ENCODE measurements at places on chromosomes 6 and 20. TPM values are rescaled to one million over a fixed set of nuclear protein-coding genes. Genes with fewer than 3 reads are reported as not detected.
A peak's percentile ranks its signal among the peaks of the same experiment; 100 is the strongest.

- no peak for DNase-seq
- H3K4me3 ChIP-seq, result no peak overlapping the region
- no peaks in the 10 kb centered on the region for H3K27me3 ChIP-seq
These were observed 1166.8 kb upstream of the CITED2 start for GRCh38 chr6:140541288-140541687.

DNA sequence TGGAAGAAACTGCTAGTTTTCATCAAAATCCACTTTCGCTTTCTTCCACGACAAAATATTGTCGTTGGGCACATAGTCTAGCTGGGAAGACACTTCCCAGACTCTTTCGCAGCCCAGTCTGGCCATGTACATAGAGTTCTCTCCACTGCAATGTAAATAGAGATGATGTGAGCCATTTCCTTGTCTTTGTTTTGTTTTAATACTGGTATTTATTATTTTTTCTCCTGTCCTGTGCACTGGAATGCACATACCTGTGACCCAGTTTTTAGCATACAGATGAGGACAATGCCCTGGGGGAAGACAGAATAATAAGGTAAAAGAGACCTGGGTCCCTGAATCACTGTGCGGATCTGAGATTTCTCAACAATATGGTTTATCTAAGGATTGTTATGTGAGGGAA is 149.5 kb upstream of the BMP5 start:
- no peaks in the 10 kb centered on the region for H3K27me3 ChIP-seq
- DNase-seq, result peak; percentile 19
- H3K4me3 ChIP-seq, result no peak overlapping the region
- H3K27ac ChIP-seq, result no peak overlapping the region
- no peaks in the 10 kb centered on the region for H3K4me1 ChIP-seq

DNA sequence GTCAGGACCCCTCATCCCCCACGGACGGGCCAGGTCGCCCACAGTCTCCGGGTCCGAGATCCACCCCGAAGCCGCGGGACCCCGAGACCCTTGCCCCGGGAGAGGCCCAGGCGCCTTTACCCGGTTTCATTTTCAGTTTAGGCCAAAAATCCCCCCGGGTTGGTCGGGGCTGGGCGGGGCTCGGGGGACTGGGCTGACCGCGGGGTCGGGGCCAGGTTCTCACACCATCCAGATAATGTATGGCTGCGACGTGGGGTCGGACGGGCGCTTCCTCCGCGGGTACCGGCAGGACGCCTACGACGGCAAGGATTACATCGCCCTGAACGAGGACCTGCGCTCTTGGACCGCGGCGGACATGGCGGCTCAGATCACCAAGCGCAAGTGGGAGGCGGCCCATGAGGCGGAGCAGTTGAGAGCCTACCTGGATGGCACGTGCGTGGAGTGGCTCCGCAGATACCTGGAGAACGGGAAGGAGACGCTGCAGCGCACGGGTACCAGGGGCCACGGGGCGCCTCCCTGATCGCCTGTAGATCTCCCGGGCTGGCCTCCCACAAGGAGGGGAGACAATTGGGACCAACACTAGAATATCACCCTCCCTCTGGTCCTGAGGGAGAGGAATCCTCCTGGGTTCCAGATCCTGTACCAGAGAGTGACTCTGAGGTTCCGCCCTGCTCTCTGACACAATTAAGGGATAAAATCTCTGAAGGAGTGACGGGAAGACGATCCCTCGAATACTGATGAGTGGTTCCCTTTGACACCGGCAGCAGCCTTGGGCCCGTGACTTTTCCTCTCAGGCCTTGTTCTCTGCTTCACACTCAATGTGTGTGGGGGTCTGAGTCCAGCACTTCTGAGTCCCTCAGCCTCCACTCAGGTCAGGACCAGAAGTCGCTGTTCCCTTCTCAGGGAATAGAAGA is 978 bp downstream of the HLA-A start:
- H3K4me3 ChIP-seq, result peak overlapping the region; percentile 55
- H3K27ac ChIP-seq, result no peak overlapping the region
- no peaks in the 10 kb centered on the region for H3K4me1 ChIP-seq
- no peaks in the 10 kb centered on the region for H3K36me3 ChIP-seq

GRCh38 chr6:146361128-146361924 is 182.3 kb upstream of the RAB32 start:
- H3K36me3 ChIP-seq, result no peaks in the 10 kb centered on the region
- no peak overlapping the region for H3K27ac ChIP-seq
- no peak overlapping the region for H3K4me3 ChIP-seq
- H3K4me1 ChIP-seq, result peaks cover 21% of the 10 kb centered on the region
- DNase-seq, result no peak
- no peaks in the 10 kb centered on the region for H3K27me3 ChIP-seq

GRCh38 chr6:30411515-30412207 is 66.7 kb downstream of the RPP21 start:
- H3K27me3 ChIP-seq, result peaks cover 77% of the 10 kb centered on the region
- H3K4me3 ChIP-seq, result no peak overlapping the region
- no peak for DNase-seq
- H3K36me3 ChIP-seq, result no peaks in the 10 kb centered on the region

GRCh38 chr6:170130201-170130621 is 160.7 kb downstream of the DLL1 start:
- H3K4me1 ChIP-seq, result no peaks in the 10 kb centered on the region
- no peaks in the 10 kb centered on the region for H3K36me3 ChIP-seq
- H3K4me3 ChIP-seq, result no peak overlapping the region
- H3K27ac ChIP-seq, result no peak overlapping the region
- peaks cover 92% of the 10 kb centered on the region for H3K27me3 ChIP-seq

GRCh38 chr6:160279850-160280249 is 21.2 kb upstream of the SLC22A2 start:
- H3K27me3 ChIP-seq, result no peaks in the 10 kb centered on the region
- no peaks in the 10 kb centered on the region for H3K4me1 ChIP-seq
- no peak overlapping the region for H3K4me3 ChIP-seq
- no peak for DNase-seq
- H3K27ac ChIP-seq, result no peak overlapping the region

GRCh38 chr20:48633620-48634257 is 194.1 kb downstream of the PREX1 start:
- H3K36me3 ChIP-seq, result no peaks in the 10 kb centered on the region
- H3K4me1 ChIP-seq, result peaks cover 9% of the 10 kb centered on the region
- DNase-seq, result no peak

LAMA2 gene
- total RNA-seq, result 2.3 TPM

DNA sequence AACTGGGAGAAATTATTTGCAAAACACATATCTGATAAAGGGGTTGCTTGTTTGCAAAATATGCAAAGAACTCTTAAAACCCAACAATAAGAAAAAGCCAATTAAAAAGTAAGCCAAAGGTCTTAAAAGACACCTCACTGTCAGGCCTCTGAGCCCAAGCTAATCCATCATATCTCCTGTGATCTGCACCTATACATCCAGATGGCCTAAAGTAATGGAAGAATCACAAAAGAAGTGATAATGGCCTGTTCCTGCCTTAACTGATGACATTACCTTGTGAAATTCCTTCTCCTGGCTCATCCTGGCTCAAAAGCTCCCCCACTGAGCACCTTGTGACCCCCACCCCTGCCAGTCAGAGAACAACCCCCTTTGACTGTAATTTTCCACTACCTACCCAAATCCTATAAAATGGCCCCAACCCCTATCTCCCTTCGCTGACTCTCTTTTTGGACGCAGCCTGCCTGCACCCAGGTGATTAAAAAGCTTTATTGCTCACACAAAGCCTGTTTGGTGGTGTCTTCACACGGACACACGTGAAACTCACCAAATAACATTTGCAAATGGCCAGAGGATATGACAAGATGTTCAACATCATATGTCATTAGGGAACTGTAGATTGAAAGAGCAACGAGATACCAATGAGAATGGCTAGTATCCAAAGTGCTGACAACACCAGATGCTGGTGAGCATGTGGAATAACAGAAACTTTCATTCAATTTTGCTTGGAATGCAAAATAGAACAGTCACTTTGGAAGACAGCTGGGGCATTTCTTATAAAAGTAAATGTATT is 565.0 kb upstream of the ADGRB3 start:
- H3K4me3 ChIP-seq, result no peak overlapping the region
- H3K27me3 ChIP-seq, result no peaks in the 10 kb centered on the region
- no peaks in the 10 kb centered on the region for H3K4me1 ChIP-seq

DNMT3B gene
- 8.0 TPM for total RNA-seq

NR2E1 gene
- total RNA-seq, result not detected

- no peak overlapping the region for H3K4me3 ChIP-seq
- H3K27ac ChIP-seq, result no peak overlapping the region
- H3K27me3 ChIP-seq, result no peaks in the 10 kb centered on the region
- H3K4me1 ChIP-seq, result no peaks in the 10 kb centered on the region
- no peak for DNase-seq
These were observed 63.8 kb downstream of the GMDS start for GRCh38 chr6:2181567-2181966.

GRCh38 chr6:7161845-7162244 is 54.1 kb downstream of the RREB1 start:
- H3K4me3 ChIP-seq, result no peak overlapping the region
- no peak for DNase-seq
- H3K36me3 ChIP-seq, result no peaks in the 10 kb centered on the region
- no peaks in the 10 kb centered on the region for H3K27me3 ChIP-seq
- H3K4me1 ChIP-seq, result peaks cover 41% of the 10 kb centered on the region

BRPF3 gene
- total RNA-seq, result 32.3 TPM

GRCh38 chr20:37194621-37195417 is 15.5 kb upstream of the MROH8 start:
- DNase-seq, result no peak
- peaks cover 24% of the 10 kb centered on the region for H3K36me3 ChIP-seq
- H3K27ac ChIP-seq, result no peak overlapping the region
- H3K27me3 ChIP-seq, result no peaks in the 10 kb centered on the region
- H3K4me1 ChIP-seq, result no peaks in the 10 kb centered on the region
- H3K4me3 ChIP-seq, result no peak overlapping the region

GPSM3 gene
- 10.4 TPM for total RNA-seq

DNA sequence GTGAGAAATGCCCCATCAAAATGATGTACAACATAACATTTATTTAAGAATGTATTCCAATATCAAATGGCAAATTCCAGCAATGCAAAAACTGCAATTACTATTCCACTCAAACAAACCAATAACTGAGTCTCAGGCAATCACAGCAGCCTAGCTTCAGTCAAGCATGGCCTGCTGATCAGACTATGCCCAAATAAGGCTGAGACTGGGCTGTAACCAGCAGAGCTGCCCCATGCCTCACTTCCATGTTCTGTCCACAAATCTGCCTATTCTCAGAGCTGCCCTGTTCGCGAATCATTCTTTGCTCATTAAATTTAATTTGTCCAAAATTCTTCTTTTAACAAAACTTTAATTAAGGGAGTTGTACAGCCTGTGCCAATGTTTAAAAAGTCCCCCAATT is 155.4 kb downstream of the FNDC1 start:
- no peak overlapping the region for H3K4me3 ChIP-seq
- no peaks in the 10 kb centered on the region for H3K4me1 ChIP-seq
- DNase-seq, result no peak
- no peak overlapping the region for H3K27ac ChIP-seq
- no peaks in the 10 kb centered on the region for H3K36me3 ChIP-seq
- H3K27me3 ChIP-seq, result peaks cover 68% of the 10 kb centered on the region

TMEM170B gene
- 3.9 TPM for total RNA-seq

DNA sequence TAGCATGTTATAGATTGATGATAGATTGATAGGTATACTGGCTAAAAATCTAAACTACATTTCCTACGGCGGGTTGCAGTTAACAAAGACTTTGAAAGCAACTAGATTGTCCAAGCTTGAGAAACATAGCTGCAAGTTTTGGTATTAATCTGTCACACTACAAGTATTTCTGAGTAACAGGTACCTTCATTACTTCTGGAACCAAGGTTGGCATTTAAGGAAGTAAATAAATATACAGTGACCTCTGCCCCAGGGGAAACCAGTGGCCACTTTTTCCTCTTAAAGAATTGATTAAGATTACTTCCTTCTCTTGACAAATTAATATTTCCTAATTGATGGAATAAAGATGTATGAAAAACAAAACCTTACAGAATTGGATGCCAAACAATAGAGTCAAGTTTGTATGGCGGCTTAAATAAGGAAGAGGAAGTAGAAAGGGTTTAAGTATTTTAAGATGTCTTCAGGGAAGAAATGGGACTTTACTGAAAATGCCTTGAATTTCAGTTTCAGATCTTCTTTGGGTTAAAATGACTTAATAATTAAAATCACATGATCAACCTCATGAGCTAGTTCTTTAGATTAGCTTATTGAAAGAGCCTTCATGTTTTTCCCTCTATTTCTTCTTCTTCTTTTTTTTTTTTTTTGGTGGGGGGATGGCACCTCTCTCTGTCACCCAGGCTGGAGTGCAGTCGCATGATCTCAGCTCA is 132.8 kb downstream of the DOK5 start:
- H3K27ac ChIP-seq, result no peak overlapping the region
- H3K4me3 ChIP-seq, result no peak overlapping the region
- no peaks in the 10 kb centered on the region for H3K36me3 ChIP-seq

DNA sequence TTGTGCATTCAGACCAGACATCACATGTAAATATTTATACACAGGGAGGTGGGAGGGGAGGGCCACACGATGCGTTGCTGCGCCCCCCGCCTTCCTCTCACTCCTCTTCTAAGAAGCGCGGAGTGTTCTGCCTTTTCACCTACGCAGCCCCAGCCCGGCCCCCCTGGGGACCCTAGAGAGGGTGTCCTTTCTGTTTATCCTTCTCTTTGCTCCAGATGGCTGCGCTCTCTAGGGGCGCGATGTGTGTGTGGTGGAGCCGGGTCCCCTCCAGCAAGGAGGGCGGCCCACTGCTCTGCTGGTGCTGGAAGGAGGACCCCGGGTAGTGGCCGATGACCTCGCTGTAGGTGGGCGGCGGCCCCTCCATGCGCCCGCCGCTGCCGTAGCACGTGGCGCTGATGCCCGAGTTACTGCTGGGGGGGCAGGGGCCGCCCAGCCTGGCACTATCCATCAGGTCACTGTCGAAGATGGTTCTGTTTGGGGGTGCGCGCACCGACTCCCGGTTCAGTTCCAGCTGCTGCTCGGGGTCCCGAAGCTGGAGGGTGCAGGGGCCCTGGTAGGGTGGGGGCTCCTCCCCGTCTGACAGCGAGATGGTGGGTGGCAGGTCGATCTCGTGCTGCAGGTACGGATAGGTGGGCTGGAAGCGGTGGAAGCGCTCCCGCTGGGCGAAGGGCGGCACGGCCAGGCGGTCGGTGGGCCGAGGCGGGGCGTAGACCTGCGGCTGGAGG is 31.8 kb upstream of the ZBP1 start:
- H3K27ac ChIP-seq, result no peak overlapping the region
- H3K4me1 ChIP-seq, result no peaks in the 10 kb centered on the region
- no peak for DNase-seq
- no peak overlapping the region for H3K4me3 ChIP-seq
- H3K36me3 ChIP-seq, result peaks cover 43% of the 10 kb centered on the region
- no peaks in the 10 kb centered on the region for H3K27me3 ChIP-seq

GRCh38 chr20:51312480-51312783 is 230.1 kb downstream of the NFATC2 start:
- H3K4me3 ChIP-seq, result peak overlapping the region; percentile 35
- H3K27me3 ChIP-seq, result no peaks in the 10 kb centered on the region
- peak; percentile 12 for DNase-seq
- peaks cover 22% of the 10 kb centered on the region for H3K4me1 ChIP-seq

- DNase-seq, result peak; percentile 5
- H3K27ac ChIP-seq, result no peak overlapping the region
- H3K4me3 ChIP-seq, result no peak overlapping the region
- no peaks in the 10 kb centered on the region for H3K36me3 ChIP-seq
These were observed 193.1 kb upstream of the ARG1 start for GRCh38 chr6:131379948-131380347.

All from PC-9 (cell line).